ENCODE measurements at places on chromosomes 7 and 10.
A peak's percentile ranks its signal among the peaks of the same experiment; 100 is the strongest.

DNA sequence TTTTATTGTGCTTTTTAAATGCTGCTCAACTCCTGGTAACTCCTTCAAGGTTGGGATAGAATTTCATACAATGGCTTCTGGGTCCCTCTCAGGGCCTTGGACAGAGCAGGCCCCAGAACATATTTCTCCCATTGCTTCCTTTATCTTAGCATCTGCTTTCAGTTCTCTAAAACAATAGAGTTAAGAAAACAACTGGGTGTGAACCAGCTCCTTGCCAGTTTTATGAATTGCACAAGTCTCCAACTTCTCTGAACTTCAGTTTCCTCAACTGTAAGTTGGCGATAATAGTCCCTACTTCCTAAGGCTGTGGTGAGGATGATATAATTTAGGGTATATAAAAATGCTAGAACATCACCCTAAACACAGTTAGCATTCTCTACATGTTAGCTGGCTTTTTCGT lies 77.0 kb upstream of the INHBA start:
- DNase-seq: no peak

DNA sequence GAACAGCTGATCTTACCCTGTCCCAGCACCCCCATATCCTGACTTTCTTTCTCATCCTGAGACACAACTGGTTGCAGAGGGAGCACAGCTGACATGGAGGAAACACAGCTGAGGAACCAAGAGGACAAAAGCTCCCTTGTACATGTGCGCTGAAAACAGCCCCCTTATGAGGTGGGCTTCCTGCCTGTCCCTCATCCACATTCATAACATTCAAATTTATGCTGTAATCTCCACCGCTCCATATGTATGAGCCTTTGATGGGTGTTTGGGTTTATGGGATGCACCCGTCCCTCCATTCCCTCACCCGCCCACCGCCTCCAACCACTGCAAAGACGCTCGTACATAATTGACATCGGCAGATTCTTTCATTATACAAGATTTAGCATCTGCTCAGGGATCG lies 49.6 kb upstream of the BTRC start:
- DNase-seq: no peak

DNA sequence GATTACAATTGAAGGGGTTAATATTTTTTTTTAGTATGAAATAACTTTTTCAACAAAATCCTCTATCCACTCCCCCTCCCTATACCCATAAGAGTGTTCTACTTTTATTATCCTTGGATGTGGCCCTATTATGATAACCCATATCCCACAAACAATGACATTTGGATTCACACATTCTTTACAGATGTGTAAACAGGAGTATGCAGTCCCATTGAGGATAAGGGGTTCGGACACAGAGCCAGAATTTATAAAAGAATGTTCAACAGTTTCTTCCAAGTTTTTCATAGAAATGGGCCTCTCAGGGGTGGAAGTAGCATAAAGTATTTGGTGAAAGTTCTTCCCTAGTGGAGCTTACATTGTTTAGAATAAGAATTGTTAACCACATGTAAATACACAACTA lies 16.1 kb upstream of the PCLO start:
- no peak for DNase-seq

- DNase-seq: no peak
These were observed 80.1 kb upstream of the PRSS1 start for GRCh38 chr7:142669074-142669654.

- no peak for DNase-seq
These were observed 16.2 kb upstream of the SPOCK2 start for GRCh38 chr10:72104472-72105097.

GRCh38 chr10:51425431-51425830 lies 274.0 kb downstream of the CSTF2T start:
- DNase-seq: peak; percentile 0

DNA sequence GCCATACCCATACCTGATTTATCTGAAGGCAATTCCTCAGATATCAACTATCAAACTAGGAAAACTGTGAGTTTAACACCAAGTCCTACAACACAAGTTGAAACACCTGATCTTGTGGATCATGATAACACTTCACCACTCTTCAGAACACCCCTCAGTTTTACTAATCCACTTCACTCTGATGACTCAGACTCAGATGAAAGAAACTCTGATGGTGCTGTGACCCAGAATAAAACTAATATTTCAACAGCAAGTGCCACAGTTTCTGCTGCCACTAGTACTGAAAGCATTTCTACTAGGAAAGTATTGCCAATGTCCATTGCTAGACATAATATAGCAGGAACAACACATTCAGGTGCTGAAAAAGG lies 69.0 kb upstream of the RSBN1L start:
- no peak for DNase-seq

DNA sequence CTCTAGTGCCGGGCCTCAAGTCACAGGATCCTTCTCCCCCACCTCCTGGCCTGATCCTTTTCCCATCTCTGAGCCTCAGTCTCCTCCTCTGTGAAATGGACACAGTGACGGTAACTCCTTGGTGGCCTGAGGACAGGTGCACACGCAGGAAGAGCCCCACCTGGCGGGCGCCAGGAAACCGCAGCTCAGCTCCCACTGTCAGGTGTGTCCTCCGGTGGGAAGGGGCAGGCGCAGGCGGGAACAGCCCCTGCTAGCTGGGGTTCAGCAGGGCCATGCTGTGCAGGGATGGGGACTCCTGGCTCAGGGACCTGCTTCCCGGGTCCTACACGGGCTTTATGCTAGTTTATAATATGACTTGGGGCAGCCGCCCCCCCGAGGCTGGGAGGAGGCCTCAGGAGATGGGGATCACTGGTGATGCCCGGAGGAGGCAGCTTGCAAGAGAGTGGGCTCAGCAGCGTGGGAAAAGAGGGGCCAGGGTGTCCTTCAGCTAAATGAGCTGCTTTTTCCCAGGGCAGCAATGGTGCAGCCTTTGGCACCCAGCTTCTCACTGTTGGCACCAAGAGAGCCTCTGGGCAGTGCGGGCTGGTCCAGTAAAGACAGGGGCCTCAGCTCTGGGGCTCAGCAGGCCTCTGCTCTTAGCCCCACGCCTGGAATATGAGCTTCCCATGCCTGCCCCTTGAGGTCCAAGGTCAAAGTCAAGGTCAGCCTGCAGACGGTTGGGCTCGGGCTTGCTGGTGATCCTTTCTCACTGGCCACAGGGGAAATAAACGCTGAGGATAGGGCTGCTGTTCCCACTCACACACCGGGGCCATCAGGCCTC lies 68.0 kb upstream of the FAM20C start:
- DNase-seq: no peak

GRCh38 chr7:79504607-79505389 lies 51.3 kb upstream of the MAGI2 start:
- DNase-seq: no peak

- no peak for DNase-seq
These were observed 38.7 kb upstream of the GSAP start for GRCh38 chr7:77454802-77455201.

DNA sequence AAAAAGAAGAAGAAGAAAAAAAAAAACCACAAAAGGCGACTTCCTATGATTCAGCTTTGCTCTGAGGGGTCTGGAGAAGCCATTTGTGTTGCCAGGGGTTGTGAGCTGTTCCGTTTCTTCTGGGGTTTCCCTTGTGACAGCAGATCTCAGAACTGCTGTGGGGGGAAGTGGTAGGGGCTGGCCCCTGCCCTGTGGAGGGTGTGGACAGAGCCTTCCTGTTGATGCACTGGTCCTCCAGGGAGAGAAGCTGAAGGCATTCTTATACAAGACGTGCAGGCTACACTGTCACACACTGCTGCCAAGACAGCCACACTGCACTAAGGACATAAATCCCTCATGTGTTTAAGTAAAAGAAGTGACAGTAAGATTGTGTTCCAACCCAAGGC lies 17.3 kb upstream of the CSGALNACT2 start:
- no peak for DNase-seq

DNA sequence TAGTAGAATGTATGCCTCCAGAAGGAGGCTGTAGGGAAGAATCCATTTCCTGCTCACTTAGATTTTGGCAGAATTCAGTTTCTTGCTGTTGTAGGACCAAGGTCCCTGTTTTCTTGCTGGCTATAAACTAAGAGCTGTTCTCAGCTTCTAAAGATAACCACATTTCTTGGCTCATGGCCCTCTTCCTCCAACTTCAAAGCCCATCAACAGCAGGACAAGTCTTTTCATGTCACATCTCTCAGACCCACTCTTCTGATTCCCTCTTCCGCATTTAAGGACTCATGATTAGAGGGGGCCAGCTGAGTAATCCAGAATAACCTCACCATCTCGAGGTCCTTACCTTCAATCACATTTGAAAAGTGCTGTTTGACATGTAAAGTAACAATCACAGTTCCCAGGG lies 8.2 kb upstream of the LSM8 start:
- no peak for DNase-seq

GRCh38 chr10:110324805-110325280 lies 20.1 kb upstream of the SMNDC1 start:
- DNase-seq: no peak

DNA sequence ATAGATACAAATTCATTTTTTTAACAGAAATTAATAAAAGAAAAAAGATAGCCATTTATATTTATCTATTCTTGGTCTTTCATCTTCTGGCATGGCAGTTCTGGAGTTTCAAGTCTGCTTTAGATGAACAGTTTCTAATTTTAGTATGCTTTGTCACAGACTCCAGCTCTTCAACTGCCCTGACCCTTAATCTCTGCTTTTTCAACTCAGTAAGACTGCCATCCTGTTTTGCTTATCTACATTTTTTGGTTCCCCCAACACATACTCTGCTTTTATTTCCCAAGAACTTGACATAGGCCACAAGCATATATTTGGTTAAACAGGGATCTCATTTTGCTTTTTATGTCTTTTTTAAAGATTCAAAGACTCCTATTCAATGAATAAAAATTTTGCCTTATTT lies 309.3 kb upstream of the KCND2 start:
- no peak for DNase-seq

- DNase-seq: no peak
These were observed 98.7 kb upstream of the SEMA3D start for GRCh38 chr7:85285527-85285926.

GRCh38 chr7:28054531-28055160 lies 125.9 kb downstream of the JAZF1 start:
- DNase-seq: peak; percentile 81

DNA sequence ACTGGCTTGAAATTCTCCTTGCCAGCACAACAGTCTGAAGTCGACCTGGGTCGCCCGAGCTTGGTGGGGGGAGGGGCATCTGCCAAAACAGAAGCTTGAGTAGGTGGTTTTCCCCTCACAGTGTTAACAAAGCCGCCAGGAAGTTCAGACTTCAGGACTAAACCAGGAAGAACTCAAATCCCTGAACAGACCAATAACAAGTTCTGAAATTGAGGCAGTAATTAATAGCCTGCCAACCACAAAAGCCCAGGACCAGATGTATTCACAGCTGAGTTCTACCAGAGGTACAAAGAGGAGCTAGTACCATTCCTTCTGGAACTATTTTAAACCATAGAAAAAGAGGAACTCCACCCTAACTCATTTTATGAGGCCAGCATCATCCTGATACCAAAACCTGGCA lies 45.3 kb downstream of the LRRC72 start:
- DNase-seq: no peak

DNA sequence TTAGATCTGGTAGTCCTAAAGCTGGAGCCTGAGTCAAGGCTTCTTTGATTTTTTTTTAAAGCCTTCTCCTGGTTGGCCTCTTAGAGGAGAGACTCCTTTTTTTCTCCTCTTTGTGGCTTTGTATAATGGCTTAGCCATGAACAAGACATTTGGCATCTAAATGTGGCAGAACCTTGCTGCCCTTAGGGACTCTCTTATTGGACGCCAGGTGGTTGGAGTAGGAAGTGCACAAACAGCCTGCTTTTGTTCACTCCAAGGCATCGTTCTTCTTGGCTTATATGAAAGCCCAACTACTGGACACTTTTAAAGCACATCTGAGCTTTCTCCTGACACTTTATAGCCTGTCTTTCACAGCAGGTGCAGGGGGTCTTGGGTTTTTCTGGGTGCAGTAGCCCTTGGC lies 25.0 kb downstream of the ZPBP start:
- no peak for DNase-seq

DNA sequence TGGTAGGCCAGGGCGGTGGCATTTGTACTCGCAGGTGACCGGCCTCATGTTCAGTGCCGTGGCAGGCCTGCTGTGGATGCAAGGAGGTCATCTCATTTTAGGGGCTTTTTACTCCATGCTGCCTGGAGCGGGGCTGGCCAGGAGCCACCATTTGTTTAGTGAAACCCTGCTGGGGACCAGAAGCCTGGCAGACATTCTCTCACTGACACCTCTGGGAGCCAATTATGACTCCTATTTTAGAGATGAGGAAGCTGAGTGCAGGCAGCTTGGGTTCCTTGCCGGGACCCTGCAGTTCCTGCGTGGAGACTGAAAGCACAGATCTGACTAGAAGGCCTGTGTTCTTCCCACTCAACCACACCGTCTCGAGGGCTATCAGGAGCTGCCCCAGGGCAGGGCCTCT lies 186.6 kb downstream of the FANK1 start:
- DNase-seq: no peak

DNA sequence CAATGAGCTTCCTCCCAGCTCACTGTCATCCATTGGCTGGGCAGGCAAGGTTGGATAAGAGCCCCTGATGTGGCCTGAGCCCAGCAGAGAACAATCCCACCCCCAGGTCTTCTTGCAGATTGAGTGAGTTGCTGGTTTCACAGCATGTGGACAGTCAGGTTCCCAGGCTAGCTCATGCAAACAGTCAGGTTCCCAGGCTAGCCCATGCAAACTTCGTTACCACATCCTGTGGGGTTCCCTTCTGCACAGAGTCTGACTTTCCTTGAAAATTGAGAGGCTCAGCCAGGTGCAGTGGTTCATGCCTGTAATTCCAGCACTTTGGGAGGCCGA lies 67.1 kb downstream of the TMEM130 start:
- DNase-seq: no peak

GRCh38 chr10:48885376-48885775 lies 54.3 kb downstream of the LRRC18 start:
- peak; percentile 7 for DNase-seq

GRCh38 chr10:28478646-28479045 lies 54.3 kb upstream of the WAC start:
- no peak for DNase-seq

DNA sequence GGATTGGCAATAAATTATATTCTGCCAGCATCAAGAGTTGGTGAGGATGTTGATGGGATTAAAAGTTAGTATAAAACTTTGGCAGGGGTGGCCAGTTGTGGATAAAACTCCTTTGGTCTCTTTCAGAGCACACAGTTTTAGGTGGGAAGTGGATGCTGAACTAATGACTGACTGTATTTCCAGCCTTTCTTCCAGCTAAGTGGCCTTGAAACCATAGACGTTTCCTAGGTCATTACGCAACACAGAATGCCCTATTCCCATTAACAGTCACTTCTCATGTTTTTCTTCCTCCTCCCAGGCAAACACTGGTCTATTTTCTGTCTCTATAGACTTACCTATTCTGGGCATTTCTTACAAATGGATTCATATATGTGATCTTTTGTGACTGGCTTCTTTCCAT lies 467.4 kb downstream of the NEBL start:
- DNase-seq: no peak
